ENCODE measurements at places on chromosomes 5 and 9.
A peak's percentile ranks its signal among the peaks of the same experiment; 100 is the strongest.

- peak; percentile 3 for DNase-seq
Observed at GRCh38 chr9:71179183-71179582, 57.8 kb upstream of the TRPM3 start.

- DNase-seq, result no peak
Observed at GRCh38 chr5:174900240-174900865, 176.0 kb downstream of the MSX2 start.

DNA sequence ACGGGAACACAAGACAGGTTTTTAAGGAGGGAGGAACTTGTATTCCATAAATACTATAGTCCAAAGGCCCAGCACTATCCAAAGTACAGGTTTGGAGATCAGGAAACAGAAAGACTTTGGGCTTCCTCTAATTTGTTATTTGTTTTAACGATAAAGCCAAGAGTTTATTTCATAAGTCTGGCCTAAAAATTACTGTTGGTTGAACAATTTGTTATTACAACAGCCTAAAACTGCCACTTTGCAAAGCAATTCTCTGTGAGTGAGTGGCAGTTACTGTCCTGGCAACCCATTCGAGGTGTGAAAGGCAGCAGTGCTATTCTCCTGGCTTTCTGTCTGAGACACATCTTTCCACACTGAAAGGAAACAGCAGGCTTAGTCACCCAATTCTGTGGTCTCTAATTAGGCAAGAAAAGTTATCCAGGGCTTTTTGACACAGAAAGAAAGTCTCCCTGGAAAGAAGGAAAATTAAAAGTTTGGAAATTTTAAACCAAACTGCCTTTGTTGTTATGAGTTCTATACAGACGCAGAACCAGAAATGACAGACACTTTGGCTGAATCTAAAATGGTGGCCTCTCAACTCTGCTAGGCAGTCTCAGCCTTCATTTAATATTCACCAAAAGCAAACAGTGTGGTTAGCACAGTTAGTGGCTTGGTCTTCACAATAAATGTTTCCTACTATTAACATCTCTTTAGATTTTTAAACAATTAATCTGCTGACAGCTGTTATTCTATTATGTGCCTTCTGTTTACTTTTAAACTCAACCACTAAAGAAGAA, 33.9 kb downstream of the PSMB7 start:
- DNase-seq, result peak; percentile 86

DNA sequence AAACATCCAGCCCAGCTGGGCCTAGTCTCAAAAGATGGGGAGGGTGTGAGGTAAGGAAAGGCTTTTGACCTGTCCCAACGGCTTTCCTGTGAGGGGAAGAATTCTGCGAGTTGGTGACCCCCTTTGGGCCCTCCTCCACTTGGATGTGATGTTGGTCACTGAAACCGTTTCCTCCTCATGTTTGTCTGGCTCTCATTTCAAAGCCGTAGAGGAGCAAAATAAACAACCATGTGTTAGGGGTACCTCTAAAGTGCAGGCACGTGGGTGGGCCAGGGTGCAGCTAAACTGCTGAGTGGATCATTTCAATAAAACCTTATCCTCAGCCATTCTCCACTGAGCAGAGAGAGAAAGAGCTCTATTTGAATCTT, 84.3 kb upstream of the MELK start:
- no peak for DNase-seq

GRCh38 chr9:78298046-78298765, 1.3 kb downstream of the PSAT1 start:
- DNase-seq, result peak; percentile 36
